ENCODE measurements at places on chromosomes 6 and 20.

DNA sequence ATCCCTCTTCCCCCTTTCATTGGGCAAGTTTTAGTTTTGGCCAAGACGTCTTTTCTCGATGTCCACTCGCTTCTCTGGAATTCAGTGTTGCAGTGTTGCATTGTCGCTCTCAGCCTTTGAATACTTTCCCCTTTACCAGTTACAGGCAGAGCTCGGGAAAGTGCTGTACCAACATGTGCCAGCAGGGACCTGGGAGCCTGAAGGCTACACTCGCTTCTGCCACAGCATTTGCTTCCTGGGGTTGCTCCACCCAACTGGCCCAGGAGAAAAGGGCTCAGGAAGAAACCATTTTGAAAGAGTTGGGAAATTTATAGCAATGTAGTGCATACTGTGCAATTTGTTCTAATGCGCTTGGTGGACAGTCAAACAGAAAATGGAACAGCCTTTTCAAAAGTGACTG is 78.6 kb downstream of the LINC00237 start:
- no peak for DNase-seq

GRCh38 chr6:149779644-149779963 is 30.1 kb downstream of the PCMT1 start:
- no peak for DNase-seq

- DNase-seq, result no peak
Observed at GRCh38 chr20:10541668-10542411, 106.7 kb downstream of the SLX4IP start.

DNA sequence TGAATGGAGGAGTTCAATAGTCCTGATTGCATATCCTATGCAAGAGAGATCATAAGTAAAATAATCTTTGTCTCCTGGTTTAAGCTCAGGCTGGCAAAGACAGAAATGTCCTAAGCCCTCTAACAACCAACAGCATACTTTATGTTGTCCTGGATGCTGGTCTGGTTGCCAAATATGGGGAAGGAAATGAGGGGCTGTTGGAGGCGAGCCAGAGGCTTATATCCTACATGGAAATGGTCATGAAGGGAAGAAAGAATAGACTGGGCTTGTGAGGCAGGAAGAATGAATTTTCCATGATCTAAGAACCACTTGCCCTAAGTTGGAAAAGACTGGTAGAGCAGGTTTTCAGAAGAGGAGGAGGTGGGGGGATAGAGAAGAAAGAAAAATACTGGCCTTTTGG is 237.1 kb downstream of the SMOC2 start:
- no peak for DNase-seq

DNA sequence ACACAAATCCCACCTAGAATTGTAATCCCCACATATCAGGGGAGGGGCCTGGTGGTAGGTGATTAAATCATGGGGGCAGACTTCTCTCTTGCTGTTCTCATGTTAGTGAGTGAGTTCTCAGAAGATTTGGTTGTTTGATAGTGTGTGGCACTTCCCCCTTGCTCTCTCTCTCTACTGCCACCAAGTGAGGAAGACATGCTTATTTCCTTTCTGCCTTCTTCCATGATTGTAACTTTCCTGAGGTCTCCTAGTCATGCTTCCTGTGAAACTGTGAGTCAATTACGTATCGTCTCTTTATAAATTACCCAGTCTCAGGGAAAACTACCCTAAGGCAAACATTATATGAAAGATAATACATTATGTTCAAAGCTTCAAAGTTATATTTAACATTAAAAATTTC is 1297.5 kb upstream of the CITED2 start:
- no peak for DNase-seq

All from smooth muscle cell of the brain vasculature (primary cell).